Ascending aorta (tissue), 2 donors: ENCODE measurements at places on chromosomes 5 and 9.

GRCh38 chr5:61275841-61276240, 56.2 kb upstream of the ZSWIM6 start:
- no peaks in the 10 kb centered on the region for H3K27me3 ChIP-seq
- no peak overlapping the region for H3K4me3 ChIP-seq
- peak; percentile 79 for DNase-seq

GRCh38 chr9:126461608-126462007, 135.0 kb downstream of the MVB12B start:
- no peaks in the 10 kb centered on the region for H3K27me3 ChIP-seq
- no peak overlapping the region for H3K4me3 ChIP-seq
- no peaks in the 10 kb centered on the region for H3K4me1 ChIP-seq
- H3K36me3 ChIP-seq: no peaks in the 10 kb centered on the region

- no peak for DNase-seq
- no peaks in the 10 kb centered on the region for H3K36me3 ChIP-seq
- peak overlapping the region; percentile 55 for H3K27ac ChIP-seq
- H3K4me1 ChIP-seq: peaks cover 5% of the 10 kb centered on the region
These were observed 195.3 kb downstream of the FBXL7 start for GRCh38 chr5:15695215-15695731.

DNA sequence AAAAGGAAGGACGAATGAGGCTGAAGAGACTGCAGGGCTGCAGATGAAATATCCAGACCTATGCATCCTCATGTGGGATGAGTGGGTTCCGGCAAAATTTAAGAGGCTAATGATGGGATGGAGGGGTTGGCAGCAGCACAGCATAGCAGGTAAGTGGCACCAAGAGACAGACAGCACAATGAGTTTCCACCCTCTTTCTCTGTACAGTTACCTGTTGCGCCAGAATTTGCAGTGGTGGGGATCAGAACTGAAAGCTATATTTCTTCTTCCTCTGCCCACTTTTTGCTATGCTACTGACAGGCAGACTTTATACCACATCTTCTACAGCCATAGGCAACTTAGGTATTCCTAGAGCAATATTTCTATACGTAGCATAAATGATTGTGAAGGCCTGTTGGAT, 227.0 kb downstream of the EPB41L4A start:
- no peaks in the 10 kb centered on the region for H3K27me3 ChIP-seq
- no peak for DNase-seq
- H3K4me1 ChIP-seq: no peaks in the 10 kb centered on the region
- peaks cover 23% of the 10 kb centered on the region for H3K36me3 ChIP-seq
- H3K27ac ChIP-seq: no peak overlapping the region

GRCh38 chr5:151095341-151096000, 14.6 kb upstream of the TNIP1 start:
- H3K4me3 ChIP-seq: no peak overlapping the region
- H3K4me1 ChIP-seq: peaks cover 31% of the 10 kb centered on the region
- H3K36me3 ChIP-seq: peaks cover under 1% of the 10 kb centered on the region
- no peak for DNase-seq
- peak overlapping the region; percentile 77 for H3K27ac ChIP-seq

GRCh38 chr5:10293907-10294662, 13.6 kb downstream of the CMBL start:
- no peak overlapping the region for H3K4me3 ChIP-seq
- no peaks in the 10 kb centered on the region for H3K27me3 ChIP-seq
- peaks cover 7% of the 10 kb centered on the region for H3K4me1 ChIP-seq
- no peak for DNase-seq
- H3K36me3 ChIP-seq: peaks cover 3% of the 10 kb centered on the region

DNA sequence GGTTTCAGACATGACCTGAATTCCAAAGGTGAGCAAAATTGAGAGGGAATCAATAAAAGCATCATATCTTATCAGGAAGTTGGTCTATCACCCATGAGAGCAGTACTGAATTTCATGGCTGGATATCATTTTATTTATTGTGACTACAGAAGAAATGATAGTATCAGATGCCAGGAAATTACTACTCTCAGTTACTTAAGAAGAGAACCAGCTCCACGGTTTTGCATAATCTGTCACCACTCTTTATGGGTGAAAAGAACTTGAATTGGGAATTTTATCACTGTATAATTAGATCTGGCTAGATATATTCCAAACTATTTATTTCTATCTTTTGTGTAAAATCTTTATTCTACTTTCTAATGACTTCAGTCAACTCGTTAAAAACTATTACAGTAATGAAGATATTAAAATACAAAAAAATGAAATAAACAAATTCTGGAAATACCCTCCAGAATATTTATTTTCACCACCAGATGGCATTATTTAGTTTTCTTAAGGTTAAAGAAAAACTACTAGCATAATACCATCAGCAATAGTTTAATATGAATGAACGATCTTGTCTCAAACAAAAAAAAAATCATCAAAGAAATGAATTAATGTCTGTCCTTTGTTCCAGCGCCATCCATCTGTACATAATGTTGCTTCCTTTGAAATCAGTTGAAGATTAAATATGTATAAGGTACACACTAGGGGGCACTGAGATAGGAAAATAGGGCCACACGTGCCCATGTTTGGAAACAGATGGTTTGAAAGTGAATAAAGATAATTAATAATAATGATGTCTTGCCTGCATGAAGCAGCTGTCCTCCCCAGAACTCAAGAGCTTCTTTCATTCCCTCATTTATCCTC, 84.7 kb upstream of the SLCO6A1 start:
- H3K4me3 ChIP-seq: no peak overlapping the region
- peaks cover 3% of the 10 kb centered on the region for H3K4me1 ChIP-seq
- H3K27ac ChIP-seq: no peak overlapping the region
- H3K36me3 ChIP-seq: no peaks in the 10 kb centered on the region
- no peaks in the 10 kb centered on the region for H3K27me3 ChIP-seq
